ENCODE measurements at places on chromosomes 16 and 17. TPM values are rescaled to one million over a fixed set of nuclear protein-coding genes. Genes with fewer than 3 reads are reported as not detected.

GRCh38 chr17:42286411-42287221 lies 1.7 kb upstream of the STAT5A start:
- no peak for DNase-seq
- peaks cover 15% of the 10 kb centered on the region for H3K36me3 ChIP-seq
- peak overlapping the region; percentile 97 for H3K27ac ChIP-seq
- peak overlapping the region; percentile 58 for H3K4me3 ChIP-seq

- H3K36me3 ChIP-seq: peaks cover 2% of the 10 kb centered on the region
- peaks cover 10% of the 10 kb centered on the region for H3K4me1 ChIP-seq
- H3K27ac ChIP-seq: no peak overlapping the region
- H3K27me3 ChIP-seq: no peaks in the 10 kb centered on the region
Observed at GRCh38 chr16:88596483-88596882, 26.3 kb downstream of the ZC3H18 start.

- H3K4me3 ChIP-seq: no peak overlapping the region
- H3K4me1 ChIP-seq: peaks cover 7% of the 10 kb centered on the region
Observed at GRCh38 chr17:36661047-36661666, 59.8 kb downstream of the MRM1 start.

GRCh38 chr17:15882777-15883176 lies 62.2 kb upstream of the ADORA2B start:
- no peaks in the 10 kb centered on the region for H3K4me1 ChIP-seq
- no peak overlapping the region for H3K4me3 ChIP-seq
- no peaks in the 10 kb centered on the region for H3K36me3 ChIP-seq
- DNase-seq: no peak

DNA sequence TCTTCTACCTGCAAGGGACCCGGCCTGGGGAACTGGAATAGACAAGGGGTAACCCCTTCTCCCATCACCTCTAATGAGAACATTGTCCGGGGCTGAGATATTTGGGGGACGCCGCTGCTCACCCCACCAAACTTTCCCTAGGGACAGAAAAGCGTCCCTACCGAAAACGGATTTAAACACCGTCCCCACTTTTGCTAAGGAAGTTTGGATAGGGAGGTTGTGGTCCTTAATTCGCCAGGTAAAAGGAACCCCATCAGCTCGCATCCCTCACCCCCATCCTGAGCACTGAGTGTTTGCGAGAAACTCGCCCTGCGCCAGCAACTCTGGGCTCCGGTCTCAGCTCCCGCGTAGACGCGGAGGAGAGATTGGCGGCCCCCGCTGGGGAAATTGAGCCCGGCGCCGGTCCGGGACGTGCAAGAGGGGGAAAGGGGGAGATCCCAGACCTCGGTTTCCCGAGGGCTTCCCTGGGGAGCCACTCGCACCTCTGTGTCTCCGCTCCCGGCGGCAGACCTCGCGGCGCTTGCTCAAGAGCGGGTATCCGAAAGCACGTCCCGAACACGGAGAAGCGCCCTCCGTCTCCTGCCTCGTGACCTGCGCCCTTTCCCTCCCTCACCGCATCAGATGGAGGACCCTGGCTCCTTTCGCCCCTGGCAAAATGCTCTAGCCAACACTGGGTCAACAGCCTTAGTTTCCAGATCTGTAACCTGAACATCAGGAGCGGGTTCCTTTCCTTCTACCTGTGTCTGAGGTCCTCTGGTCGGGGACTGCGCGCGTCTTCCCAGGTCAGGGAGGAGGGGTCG lies 3.1 kb upstream of the SOX9 start:
- H3K27ac ChIP-seq: no peak overlapping the region
- H3K36me3 ChIP-seq: no peaks in the 10 kb centered on the region
- H3K4me1 ChIP-seq: peaks cover 20% of the 10 kb centered on the region
- peaks cover 93% of the 10 kb centered on the region for H3K27me3 ChIP-seq
- DNase-seq: no peak
- peak overlapping the region; percentile 27 for H3K4me3 ChIP-seq

- peak overlapping the region; percentile 97 for H3K27ac ChIP-seq
- peak overlapping the region; percentile 100 for H3K4me3 ChIP-seq
- peaks cover 15% of the 10 kb centered on the region for H3K36me3 ChIP-seq
Observed at GRCh38 chr16:31074814-31075183, 577 bp downstream of the ZNF646 start.

DNA sequence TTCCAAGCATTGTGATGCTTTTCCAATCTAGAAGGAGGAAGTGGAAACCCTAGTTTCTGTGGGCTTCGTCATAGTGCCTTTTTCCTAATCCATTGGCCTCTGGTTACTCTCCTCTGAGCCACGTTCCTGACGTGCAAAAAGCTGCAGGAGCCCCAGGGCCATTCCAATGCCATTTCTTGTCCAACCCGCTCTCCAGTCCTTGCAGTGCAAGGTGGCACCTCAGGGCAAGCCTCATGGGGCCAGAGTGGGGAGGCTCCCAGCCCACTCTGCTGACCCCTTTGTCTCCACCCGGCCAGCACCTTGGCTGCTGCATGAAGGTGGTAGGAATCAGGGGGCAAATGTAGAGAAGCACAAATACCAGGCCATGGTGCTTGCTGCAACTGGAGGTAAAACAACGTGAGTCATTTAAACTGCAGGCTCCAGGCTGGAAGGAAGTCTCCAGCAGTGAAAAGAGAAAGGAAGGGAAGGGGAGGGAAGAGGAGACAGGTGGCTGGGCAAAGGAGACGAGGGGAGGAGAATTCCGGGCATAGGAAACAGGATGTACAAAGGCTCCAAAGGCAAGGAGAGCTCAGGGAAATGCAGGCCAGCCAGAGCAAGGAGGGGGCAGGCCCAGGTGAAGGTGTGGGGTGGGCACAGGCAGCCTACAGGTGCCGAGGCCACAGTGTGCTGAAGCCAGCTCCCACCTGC lies 168.2 kb upstream of the TNRC6C start:
- no peak overlapping the region for H3K4me3 ChIP-seq
- no peak for DNase-seq
- H3K4me1 ChIP-seq: no peaks in the 10 kb centered on the region

- H3K4me3 ChIP-seq: no peak overlapping the region
- H3K4me1 ChIP-seq: peaks cover 15% of the 10 kb centered on the region
- DNase-seq: no peak
- no peak overlapping the region for H3K27ac ChIP-seq
- no peaks in the 10 kb centered on the region for H3K36me3 ChIP-seq
Observed at GRCh38 chr17:64160378-64160777, 30.4 kb upstream of the ERN1 start.

DNA sequence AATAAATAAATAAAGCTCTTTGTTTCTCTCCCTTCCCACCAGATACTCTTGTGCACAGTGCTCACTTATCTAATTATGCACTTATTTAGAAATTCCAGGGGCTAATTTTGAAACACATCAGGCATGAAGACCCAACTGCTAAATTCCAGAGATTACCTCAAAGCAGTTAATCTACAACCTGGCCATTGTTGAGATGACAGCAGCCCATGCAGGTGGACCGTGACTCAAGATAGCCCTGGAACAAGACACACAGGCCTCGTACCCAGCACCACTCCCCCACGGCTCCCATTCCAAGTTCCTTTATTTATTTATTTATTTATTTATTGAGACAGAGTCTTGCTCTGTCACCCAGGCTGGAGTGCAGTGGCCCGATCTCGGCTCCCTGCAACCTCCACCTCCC lies 60.1 kb upstream of the NPEPPS start:
- H3K36me3 ChIP-seq: peaks cover 65% of the 10 kb centered on the region
- H3K4me3 ChIP-seq: no peak overlapping the region
- no peaks in the 10 kb centered on the region for H3K27me3 ChIP-seq
- no peaks in the 10 kb centered on the region for H3K4me1 ChIP-seq
- no peak for DNase-seq

DNA sequence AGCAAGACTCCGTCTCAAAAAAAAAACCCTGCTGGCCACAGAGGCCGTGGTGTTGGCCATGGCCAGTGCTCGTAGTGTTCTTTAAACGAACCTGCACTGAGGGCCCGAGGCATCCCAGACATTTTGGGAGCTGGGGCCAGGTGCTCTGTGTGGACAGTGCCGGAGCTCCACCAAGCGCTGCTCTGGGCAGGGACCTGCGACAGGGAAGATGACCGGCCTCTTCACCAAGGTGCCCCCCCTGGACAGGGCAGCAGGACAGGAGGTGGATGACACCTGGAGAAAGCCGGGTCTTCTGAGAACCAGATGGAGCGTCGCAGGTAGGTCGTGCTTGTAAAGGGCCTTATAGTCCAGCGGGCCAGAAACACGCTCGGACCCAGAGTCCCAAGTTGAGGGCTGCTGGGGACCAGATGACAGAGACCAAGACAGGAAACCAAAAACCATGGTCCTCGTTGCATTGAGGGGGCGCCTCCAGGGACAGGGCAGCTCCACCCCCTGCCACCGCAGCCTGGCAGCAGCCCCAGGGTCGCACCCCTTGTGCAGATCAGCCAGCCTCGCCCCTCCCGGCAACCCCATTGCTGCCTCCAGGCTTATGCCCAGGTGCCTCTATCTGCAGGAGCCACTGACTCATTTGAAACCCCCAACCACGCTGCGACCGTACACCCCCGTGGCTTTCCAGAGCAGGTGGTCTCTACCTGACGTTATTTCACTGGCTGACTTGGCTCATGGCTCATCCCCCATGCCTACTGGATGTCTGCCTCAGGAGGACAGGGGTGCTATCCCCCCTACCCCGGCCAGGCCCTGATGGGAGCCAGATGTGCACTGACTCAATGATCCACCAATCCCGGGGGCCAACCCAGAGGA lies 4.2 kb upstream of the NTN3 start:
- H3K4me3 ChIP-seq: no peak overlapping the region
- peaks cover 40% of the 10 kb centered on the region for H3K27me3 ChIP-seq
- no peak for DNase-seq

DNA sequence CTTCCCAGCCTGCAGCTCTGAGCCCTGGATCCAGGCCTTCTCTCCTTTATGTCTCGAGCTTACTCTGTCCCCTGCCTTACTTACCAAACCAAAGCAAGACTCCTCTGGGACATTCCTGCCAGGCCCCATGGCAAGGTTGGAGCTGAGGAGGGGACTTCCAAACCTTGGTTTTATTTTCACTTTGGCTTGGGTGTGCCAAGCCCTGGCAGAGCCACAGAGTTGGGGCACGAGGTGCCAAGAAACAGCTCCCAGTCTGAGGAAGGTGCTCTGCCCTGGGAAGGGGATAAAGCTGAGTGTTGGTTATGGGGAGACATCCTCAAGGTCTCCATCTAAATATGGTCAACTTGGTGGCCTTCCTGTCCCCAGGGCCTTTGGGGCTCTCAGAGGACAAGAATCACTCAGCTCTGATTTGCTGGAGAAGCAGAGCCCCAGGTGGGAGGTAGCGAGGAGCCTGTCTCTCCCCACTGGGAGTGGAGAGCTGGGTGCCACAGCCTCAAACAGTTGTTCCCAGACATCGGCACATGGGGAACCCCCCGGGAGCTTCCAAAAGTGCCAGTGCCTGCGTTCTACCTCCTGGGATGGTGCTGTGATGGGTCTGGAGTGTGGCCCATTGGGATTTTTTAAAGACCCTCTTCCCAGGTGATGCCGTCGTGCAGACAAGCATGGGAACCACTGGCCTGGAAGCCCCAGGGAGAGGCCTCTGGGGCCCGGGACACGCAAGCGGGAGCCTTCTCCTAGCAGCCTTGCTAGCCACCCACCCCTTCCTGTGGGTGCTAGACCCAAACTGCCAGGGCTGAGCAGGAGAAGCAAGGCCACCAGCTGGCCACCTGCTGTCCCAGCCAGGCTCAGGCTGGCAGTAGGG lies 10.3 kb downstream of the NLRC5 start:
- no peak overlapping the region for H3K4me3 ChIP-seq
- no peaks in the 10 kb centered on the region for H3K27me3 ChIP-seq

DNA sequence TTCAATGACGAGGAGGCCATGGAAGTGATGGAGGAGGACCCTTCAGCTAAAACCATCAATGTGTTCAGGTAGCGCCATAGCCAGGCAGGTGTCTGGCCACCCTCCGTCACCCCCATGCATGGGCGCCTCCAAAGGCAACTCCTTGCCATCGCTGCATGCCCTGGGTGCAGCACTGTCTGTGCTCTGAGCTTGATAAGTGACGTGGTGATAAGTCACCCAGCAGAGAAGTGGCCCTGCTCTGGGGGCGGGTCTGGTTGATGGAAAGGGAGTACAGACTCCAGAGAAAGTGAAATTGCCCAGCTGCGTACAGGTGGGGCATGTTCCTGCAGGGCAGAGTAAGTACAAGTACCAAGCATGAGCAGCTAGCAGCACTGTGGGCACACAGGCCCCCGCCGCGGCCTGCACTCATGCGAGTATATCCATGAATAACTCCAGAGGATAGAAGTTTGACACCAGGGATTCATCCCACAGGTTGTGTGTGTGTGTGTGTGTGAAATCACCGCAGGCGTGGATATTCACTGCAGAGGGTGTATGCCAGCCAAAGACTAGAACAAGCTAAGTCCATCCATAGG lies 13.1 kb downstream of the DNAI2 start:
- no peaks in the 10 kb centered on the region for H3K27me3 ChIP-seq
- no peaks in the 10 kb centered on the region for H3K36me3 ChIP-seq
- DNase-seq: no peak
- H3K4me1 ChIP-seq: no peaks in the 10 kb centered on the region
- no peak overlapping the region for H3K27ac ChIP-seq
- H3K4me3 ChIP-seq: no peak overlapping the region

DNA sequence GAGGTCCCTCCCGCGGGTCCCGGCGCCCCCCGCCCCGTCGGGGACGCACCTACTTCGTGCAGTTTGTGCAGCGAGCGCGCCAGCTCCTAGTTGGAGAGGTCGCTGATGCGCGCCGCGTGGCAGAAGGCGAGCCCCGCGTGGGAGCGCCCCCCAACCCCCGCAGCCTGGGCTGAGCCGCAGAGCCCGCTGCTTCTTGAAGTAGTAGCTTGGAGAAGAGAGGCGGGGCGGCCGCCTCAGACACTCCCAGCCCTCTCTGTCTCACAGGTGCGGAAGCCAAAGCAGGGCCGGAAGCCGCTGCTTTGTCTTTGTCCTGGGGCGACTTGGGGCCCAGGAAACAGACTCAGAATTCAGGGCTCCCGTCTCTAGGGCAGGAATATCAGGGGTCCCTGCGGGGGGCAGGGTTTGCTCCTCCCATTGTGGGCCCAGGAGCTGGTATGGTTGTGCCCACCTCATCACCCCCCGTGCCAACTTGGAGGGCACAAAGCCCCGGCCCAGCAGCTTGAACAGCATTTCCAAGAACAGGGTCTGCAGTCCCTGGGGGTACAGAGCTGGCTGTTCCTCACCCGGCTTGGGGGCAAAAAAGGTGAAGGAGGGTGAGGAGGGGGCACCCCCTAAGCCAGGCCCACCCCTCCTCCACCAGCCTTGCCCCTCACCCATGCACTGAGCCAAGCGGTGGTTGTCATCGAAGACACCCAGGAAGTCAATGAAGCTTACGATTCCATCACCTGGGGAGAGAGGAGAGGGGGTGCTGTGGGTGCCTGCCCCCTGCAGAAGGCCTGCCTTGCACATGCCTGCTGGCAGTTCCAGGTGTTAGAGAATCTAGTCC lies 13.5 kb downstream of the SPATA32 start:
- H3K27ac ChIP-seq: no peak overlapping the region
- H3K27me3 ChIP-seq: peaks cover 16% of the 10 kb centered on the region
- peaks cover 14% of the 10 kb centered on the region for H3K4me1 ChIP-seq
- peak overlapping the region; percentile 14 for H3K4me3 ChIP-seq
- H3K36me3 ChIP-seq: peaks cover 20% of the 10 kb centered on the region
- DNase-seq: no peak

The LMF1 gene
- 33.9 TPM for total RNA-seq

The XAF1 gene
- total RNA-seq: 41.0 TPM
